ENCODE measurements at places on chromosomes 3 and 15. TPM values are rescaled to one million over a fixed set of nuclear protein-coding genes. Genes with fewer than 3 reads are reported as not detected.

The FGF12 gene
- total RNA-seq: not detected

The PLSCR5 gene
- not detected for total RNA-seq

The SEC61A1 gene
- total RNA-seq: 483 TPM

The KBTBD13 gene
- total RNA-seq: not detected

The PEX11A gene
- total RNA-seq: 8.0 TPM

The SRGAP3 gene
- total RNA-seq: 1.5 TPM

All from smooth muscle cell of the umbilical artery (primary cell).